Activated naive CD8-positive, alpha-beta T cell treated with anti-CD3 and anti-CD28 coated beads, Interleukin-2, amount 10 ng/mL, durations not matched to agents 7 days and 5 days (primary cell): ENCODE measurements at places on chromosomes 7 and 10. TPM values are rescaled to one million over a fixed set of nuclear protein-coding genes. Genes with fewer than 3 reads are reported as not detected.

Gene EGFR
- not detected for total RNA-seq

Gene HEPACAM2
- not detected for total RNA-seq

Gene HGF
- total RNA-seq = not detected

Gene TRIM74
- total RNA-seq = 2.5 TPM

Gene GPR158
- total RNA-seq = not detected

Gene MRC1
- 1.7 TPM for total RNA-seq

Gene SPAG6
- 0.77 TPM for total RNA-seq

Gene WNT16
- not detected for total RNA-seq
